ENCODE measurements at places on chromosomes 2 and 18.

DNA sequence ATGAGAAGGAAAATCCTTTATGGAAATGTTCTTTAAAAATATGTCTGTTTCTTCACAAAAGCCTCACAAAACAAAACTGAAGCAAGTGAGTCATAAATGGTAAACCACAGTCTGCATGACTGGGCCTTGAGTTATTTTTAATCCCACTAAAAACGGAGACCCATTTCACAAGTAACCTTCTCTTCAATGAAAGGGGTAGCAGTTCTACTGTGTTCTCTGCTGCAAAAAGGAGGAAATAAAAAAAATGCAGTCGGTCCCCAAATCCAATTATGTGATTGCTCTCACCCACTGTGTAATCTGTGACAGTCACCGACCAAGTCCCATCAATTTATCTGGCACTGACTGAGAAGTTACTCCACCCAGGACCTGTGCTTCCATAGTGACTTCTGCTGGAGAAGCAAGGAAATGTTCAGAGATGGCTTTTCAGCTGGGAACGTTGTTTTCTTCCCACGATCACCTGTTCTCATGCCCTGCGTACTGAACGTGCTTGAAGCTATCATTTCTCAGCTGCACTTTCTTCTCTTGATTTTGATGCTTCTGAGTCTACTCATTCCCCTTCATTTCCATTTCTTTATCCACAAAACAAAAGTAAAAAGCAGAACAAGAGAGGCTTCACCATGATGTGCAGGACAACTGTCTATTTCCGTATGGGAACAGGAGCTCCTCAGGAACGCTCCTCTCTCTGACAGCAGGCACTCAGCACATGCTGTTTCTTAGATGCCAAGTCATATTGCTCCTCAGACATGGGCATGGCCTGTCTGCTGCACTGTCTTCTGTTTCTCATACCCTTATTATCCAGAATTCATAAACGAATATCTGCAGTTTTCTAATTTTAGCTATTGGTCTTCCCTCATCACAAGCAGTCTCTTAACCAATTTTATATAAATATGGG lies 80.0 kb upstream of the TMEM200C start:
- no peak for DNase-seq

GRCh38 chr2:143640826-143641225 lies 511.6 kb downstream of the ARHGAP15 start:
- DNase-seq, result no peak

GRCh38 chr2:119735565-119735964 lies 24.2 kb upstream of the PTPN4 start:
- DNase-seq, result no peak

GRCh38 chr2:230335461-230335863 lies 8.5 kb downstream of the SP140L start:
- no peak for DNase-seq

DNA sequence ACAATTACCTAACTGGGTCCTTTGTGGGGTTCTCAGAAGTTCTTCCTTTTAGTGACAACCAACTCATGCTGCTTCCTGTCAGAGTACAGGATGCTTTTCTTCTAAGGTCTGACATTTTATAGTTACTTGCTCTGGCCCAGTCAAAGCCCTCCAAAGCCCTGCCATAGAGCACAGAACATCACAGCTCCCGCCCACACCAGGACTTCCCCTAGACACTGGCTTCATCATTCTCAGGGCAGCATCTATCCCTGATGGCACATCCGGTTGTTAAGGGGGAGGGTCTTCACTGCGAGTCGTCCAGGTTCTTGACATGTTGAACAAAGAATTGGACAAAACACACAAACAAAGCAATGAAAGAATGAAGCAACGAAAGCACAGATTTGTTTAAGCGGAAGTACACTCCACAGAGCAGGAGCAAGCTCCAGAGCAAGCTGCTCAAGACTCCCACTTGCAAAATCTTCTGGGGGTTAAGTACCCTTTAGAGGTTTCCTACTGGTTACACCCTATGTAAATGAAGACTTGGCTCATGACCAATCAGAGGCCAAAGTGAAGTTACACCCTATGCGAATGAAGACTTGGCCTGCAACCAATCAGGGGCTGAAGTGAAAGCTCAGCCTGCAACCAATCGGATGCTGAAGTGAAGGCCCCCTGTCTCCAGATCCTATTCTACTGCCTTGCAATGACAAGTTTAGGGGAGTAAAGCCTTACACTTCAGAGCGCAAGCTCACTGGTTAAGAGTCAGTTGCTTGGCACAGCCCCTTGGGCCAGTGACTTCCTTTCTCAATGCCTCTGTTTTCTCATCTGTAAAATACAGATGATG lies 79.0 kb downstream of the HDAC4 start:
- DNase-seq, result no peak

DNA sequence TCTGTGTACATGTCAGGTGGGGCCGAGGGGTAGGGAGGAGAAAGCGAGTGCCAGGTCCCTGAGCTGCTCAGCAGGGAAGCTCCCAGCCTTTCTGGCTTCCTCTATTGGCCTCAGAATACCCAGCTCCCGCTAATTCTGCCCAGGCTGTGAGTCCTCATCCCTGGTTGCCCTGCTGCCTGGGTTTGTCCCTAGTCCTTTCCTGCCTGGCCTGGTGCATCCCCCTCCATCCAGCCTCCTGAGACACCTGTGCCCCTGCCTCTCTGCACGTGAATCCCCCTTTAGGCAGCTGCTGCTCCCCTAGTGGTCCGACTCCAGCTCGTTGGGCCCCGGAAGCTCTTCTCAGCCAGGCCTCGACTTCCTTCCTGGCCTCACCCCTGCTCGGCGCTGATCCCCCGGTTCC lies 54.6 kb downstream of the INHBB start:
- DNase-seq, result no peak

- DNase-seq, result peak; percentile 87
Observed at GRCh38 chr18:13381944-13382365, 163.4 kb downstream of the LDLRAD4 start.

DNA sequence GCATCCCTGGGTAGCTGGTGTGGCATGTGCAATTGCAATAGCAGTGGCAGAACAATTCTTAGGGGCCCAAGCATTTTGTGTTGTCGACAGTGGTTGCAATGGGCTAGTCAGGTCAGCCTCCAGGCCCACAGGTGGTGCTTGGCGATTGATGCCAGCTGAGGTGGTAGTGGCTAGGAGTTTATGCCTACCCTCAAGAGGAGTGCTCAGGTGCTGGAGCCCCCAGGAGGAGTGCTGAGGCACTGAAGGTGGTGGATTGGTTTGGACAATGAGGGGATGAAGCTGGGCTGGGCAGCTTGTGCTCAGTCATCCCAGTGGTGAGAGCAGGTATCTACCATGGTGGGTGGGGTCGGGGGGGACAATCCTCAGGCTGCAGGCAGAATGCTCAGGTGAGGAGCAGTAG lies 877.9 kb upstream of the TMEFF2 start:
- DNase-seq, result no peak

- peak; percentile 8 for DNase-seq
Observed at GRCh38 chr2:236636714-236637470, 67.3 kb downstream of the ACKR3 start.

GRCh38 chr2:145036421-145037011 lies 516.6 kb upstream of the ZEB2 start:
- DNase-seq, result no peak

GRCh38 chr2:45119038-45119437 lies 109.8 kb upstream of the SIX2 start:
- no peak for DNase-seq

- peak; percentile 37 for DNase-seq
Observed at GRCh38 chr2:172100935-172101820, 1.5 kb downstream of the DLX2 start.

DNA sequence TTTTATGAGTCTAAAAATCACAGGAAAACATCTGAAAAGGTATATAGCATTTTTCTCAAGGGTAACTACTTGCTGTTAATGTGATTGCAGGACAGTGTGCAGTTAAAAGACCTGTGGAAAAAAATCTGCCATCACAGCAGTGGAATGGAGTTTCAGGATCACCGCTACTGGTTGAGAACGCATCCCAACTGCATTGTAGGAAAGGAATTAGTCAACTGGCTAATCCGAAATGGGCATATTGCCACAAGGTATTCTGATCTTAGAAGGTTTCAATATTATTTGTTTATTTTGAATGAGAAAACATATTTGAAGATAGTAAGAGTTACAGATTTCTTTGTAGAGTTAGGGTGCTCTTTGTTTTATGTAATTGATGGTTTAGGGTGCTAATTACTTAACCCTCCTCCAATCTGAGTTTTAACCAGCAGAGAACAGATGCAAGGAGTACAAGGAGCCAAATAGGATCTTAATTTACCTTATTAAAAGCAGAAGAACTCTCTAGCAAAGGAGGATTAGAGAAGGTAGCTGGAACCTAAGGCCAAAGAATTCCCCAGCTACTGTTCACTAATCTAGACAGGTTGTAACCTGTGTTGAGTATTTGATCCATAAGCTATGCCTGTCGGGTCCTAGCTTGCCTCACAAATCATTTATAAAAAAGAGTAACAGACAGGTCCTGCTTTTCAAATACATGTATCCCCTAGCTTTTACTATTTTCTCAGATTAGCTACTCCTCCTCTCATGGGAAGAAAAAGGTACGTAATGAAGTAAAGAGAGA lies 35.0 kb downstream of the PIKFYVE start:
- no peak for DNase-seq

DNA sequence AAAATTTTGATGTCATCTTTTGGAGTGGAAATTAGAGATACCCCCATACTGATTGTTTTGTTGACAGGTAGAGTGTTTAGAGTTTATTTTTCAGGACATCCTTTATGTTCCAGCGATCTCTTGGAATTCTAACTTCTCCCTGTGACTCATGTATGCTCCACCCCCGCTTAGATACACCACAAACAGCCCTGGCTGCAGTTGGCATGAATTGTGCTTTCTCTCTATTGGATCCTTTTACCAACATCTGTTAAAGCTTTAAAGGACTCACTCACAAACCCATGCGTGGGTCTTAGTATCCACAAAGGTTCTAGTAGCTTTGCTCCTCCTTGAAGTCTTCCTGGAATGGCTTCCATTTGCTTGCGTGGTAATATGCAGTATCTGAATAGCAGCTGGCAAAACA lies 409.5 kb upstream of the POU3F3 start:
- DNase-seq, result no peak

DNA sequence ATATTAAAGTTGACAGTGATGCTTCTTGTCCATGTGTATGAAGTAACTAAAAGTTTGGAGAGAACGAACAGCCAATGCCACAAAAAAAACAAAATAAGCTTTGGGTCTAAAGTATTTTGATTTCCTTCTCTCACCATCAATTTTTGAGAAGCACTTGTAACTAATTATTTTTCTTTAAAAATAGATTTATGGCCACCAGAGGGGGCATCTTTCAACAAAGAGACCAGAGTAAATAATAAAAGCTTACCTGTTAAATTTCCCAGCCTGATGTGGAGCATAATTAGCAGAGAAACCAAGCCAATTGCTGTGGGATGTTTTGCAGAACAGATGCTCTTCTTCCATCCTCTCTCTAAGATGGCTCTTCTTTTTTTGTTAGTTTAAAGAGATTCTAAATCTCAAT lies 29.0 kb downstream of the LINC00305 start:
- no peak for DNase-seq

GRCh38 chr18:45165871-45166270 lies 449.4 kb upstream of the SLC14A2 start:
- DNase-seq, result no peak

DNA sequence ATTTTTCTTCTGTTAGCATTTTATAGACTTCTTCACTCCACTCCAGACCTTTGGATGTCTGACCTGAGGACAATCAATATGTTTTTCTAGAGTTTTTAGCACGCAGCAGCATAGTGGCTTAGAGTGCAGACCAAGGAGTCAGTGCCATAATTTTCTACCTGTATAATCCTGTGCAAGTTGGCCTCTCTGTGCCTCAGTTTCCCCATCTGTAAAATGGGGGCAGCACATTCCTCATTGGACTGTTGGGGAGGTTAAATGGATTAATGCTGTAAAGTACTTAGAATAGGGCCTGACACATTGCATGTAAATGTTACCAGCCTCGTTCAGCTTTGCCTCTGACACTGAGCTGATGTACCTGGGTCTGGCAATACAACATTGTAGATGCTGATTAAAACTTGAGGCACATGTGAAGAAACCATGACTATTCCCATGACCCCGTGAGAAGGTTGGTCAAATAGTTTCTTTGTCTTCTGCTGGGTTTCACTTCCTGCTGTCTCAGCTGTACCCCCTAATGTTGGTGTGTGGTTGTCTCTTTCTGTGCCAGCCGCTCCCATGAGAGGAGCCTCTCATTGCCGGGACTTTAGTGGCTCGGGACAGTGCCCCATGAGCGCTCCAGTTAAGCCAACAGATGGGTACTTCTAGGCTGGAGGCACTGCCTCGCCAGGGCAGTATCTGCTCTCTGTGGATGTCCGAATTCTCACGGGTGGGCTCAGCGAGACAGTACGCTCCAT lies 125.3 kb downstream of the SH3RF3 start:
- no peak for DNase-seq

- no peak for DNase-seq
Observed at GRCh38 chr18:65938592-65939372, 188.0 kb downstream of the CDH7 start.

DNA sequence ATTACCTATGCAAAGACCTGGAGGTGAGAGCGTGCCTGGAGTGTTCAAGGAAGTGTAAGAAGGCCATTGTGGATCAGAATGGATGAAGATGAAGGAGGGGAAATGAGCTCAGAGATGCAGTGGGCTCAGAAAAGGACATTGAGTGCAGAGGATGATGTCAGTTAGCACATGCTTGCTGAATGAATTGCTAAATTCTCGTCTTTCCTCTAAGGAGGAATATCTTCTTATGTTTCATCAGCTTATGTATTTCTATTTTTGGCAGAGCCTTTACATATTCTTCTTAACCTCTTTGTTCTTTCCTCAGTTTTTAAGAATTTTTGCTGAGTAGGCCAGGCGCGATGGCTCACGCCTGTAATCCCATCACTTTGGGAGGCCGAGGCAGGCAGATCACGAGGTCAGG lies 30.9 kb downstream of the FAM171B start:
- no peak for DNase-seq

GRCh38 chr2:84338069-84338468 lies 121.0 kb downstream of the SUCLG1 start:
- DNase-seq, result no peak

DNA sequence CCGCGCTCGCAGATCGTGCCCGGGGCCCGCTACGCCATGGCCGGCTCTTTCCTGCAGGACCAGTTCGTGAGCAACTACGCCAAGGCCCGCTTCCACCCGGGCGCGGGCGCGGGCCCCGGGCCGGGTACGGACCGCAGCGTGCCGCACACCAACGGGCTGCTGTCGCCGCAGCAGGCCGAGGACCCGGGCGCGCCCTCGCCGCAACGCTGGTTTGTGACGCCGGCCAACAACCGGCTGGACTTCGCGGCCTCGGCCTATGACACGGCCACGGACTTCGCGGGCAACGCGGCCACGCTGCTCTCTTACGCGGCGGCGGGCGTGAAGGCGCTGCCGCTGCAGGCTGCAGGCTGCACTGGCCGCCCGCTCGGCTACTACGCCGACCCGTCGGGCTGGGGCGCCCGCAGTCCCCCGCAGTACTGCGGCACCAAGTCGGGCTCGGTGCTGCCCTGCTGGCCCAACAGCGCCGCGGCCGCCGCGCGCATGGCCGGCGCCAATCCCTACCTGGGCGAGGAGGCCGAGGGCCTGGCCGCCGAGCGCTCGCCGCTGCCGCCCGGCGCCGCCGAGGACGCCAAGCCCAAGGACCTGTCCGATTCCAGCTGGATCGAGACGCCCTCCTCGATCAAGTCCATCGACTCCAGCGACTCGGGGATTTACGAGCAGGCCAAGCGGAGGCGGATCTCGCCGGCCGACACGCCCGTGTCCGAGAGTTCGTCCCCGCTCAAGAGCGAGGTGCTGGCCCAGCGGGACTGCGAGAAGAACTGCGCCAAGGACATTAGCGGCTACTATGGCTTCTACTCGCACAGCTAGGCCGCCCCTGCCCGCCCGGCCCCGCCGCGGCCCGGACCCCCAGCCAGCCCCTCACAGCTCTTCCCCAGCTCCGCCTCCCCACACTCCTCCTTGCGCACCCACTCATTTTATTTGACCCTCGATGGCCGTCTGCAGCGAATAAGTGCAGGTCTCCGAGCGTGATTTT lies 7.6 kb downstream of the TBR1 start:
- peak; percentile 45 for DNase-seq
